ENCODE measurements at places on chromosomes 2 and 18.

DNA sequence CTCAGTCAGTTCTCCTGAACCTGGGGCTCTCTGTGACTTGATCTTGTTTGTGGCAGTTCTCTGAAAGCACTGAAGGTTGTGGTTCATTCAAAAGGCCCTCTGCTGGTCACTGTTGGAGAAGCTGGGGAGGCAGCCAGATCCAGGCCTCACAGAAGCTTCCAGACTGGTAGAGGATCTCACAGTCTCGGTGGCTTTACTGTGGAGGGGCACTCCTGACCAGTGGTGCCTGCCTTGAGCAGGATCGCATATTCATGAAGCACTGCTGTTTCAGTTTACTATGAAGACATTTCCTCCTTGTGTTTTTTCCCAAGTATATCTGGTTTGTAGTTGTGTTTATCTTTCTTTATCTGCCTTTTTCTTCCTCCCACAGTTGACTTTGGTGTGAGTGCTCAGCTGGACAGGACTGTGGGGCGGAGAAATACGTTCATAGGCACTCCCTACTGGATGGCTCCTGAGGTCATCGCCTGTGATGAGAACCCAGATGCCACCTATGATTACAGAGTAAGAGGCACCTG lies 133.9 kb downstream of the MAP4K4 start:
- DNase-seq: peak; percentile 67

- no peak for DNase-seq
Observed at GRCh38 chr2:38141501-38141900, 65.5 kb upstream of the CYP1B1 start.

- DNase-seq: peak; percentile 72
Observed at GRCh38 chr2:1605102-1606045, 138.9 kb downstream of the PXDN start.

DNA sequence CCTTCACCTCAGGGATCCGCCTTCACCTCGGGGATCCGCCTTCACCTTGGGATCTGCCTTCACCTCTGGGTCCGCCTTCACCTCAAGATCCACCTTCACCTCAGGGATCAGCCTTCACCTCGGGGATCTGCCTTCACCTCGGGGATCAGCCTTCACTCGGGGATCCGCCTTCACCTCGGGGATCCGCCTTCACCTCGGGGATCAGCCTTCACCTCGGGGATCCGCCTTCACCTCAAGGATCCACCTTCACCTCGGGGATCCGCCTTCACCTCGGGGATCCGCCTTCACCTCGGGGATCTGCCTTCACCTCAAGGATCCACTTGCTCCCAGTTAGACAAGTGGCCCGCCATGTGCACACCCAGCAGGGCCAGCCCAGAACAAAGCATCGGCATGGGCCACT lies 7.3 kb downstream of the KIF1A start:
- DNase-seq: no peak

- peak; percentile 100 for DNase-seq
Observed at GRCh38 chr2:170509452-170510193, 205.5 kb upstream of the SP5 start.

GRCh38 chr2:98487806-98488189 lies 43.1 kb downstream of the INPP4A start:
- DNase-seq: no peak

DNA sequence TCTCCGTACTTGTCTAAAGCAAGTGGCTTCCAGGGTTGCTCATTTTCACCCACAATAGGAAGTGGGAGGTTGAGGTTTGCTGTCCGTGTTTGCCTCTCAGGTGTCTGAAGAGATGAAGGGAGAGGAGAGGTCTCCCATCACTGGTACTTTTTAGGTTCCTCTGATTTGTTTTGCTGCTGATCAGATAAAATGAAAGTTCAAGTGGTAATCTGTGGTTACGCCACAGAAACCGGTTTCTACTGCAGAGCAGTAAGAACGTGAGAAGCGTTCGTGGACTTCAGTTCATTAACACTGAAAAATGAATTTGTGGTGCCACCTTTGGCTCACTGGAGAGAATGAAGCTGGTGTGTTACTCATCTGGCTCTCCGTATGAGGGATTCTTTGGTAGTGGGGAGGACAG lies 118.2 kb downstream of the GBX2 start:
- DNase-seq: no peak

DNA sequence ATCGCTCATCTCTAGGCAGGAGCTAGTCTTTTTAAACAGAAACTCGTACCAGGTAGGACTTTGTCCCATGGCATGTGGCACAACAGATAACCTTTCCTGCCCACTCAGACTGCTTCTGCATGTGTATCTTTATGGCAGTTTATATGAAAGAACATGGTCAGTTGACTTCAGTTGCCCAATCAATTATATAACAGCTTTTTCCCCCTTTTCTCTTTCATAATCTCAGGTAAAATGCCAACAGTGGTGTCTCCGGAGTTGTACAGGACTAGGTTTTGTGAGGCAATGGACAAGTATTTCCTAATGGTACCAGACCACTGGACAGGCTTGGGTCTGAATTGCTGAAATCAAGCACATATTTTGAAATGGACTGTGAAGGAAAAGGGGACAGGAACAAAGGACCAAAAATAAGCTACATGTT lies 51.6 kb upstream of the PTH2R start:
- no peak for DNase-seq

DNA sequence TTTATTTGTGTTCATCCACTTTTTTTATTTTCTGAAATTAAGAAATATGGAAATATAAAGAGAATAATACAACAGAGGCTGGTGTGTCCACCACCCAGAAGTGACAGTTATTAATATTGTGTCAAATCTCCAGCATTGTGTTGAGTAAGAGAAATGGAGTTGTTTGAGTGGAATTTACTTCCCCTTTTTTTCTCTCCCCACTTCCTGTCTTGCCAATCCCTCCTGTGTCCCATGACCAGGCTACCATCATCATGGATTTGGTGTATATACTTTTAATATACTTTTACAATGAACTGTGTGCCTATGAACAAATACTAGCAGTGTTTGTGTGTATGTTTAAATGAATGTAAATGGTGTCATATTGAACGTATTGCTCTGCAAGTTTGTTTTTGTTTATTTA lies 276.9 kb upstream of the SKOR2 start:
- DNase-seq: no peak

DNA sequence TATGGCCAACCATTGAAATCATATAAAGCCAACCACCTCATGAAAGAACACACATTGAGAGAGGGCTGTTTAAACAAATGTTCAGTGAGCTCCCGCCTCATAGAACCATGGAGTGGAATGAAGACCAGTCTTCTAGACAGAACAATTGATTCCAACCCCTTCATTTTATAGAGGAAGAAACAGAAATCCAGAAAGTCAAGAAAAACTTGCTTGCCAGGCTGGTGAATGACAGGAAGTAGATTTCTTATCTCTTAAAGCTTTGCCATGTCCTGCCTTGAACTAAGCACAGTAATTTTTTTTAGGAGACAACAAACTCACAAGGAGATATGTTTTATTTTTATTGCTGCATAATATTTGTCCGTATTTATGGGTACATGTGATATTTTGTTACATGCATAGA lies 16.5 kb upstream of the NRP2 start:
- no peak for DNase-seq

- peak; percentile 69 for DNase-seq
Observed at GRCh38 chr2:29405266-29405665, 290.1 kb downstream of the CLIP4 start.

- no peak for DNase-seq
Observed at GRCh38 chr2:3489764-3490115, 29.6 kb downstream of the ADI1 start.

DNA sequence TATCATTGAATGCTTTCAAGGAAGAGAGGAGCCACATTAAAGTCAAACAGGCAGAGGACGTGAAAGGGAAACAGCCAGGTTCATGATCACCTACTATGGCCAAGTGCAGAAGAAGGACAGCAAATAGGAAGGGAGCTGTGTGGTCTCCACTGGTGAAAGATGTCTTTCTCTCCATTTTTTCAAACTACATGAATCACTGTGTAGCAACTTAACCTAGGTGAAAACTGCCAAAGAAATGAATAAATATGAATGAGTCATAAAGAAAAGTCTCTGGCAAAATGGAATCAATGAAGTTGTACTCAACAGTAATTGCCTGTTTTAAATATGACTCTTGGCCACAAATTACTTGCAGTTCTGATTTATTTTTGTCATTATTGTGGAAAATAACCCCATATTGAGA lies 452.6 kb upstream of the PKDCC start:
- DNase-seq: peak; percentile 44

GRCh38 chr2:38409156-38410102 lies 32.4 kb upstream of the ATL2 start:
- no peak for DNase-seq

DNA sequence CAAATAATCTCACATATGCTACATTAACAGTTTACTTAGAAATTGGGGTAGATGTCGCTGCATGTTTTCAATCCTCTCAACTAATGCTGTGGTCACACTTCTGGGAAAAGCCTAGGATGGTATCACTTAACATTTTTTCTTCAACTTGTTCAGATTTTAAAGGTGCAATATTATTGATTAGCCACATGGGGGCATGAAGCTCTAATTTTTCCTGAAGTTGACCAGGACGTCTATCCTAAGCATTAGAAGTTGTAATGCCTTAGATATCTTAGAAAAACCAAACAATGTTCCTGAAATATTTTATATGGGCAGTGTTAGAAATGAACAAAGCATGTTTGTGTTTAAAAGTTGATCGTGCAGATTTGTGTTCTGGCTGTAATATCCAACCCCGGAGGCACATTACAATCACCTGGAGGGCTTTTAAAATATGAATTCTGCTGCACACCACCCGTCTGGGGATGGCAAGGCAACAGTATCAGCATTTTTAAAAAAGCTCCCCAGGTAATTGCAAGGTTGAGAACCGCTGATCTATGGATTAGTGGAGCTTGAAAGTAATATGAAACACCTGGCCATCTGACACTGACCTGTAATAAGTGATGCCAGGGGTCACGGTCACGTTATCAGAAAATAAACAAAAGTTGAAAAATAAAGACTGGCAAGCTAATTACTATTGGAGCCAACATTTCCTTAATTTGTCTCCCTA lies 100.5 kb upstream of the LMAN1 start:
- peak; percentile 60 for DNase-seq

DNA sequence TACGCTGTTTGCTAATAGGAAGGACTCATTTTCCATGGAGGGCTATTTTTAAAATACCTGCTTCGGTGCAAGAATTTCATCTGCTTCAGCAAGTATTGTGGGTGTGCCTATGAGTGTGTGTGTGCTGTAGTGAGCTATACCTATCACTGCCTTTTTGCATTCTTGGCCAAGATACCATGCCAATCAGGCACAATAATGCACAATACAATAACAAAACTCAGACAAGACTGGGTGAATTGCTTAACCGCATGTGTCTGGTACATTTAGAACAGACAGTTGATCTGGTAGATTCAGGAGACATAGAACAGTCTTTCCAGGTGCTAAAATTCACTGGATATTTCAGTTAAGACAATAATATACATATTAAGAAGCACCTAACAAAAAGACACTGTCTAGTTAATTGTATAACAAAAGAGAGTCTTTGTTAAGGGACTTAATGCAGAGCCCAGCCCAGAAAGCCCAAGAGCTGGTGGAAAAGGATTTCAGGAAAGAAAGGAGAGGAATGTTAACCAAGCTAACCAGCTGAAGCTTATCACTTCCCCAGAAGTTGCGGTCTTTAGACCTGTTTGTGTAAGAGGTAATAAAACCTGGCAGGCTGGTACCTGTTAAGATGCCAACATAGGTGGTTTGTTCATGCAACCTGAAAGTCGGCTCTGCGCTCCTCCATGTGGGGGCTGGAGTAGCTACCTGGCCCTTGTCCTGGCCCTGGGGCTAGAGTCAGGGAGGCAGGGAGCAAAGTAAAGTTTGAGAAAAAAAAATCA lies 153.3 kb upstream of the RBMS1 start:
- DNase-seq: no peak

GRCh38 chr18:51235009-51235789 lies 37.7 kb upstream of the MEX3C start:
- peak; percentile 1 for DNase-seq

GRCh38 chr2:31286961-31287550 lies 53.1 kb downstream of the EHD3 start:
- peak; percentile 12 for DNase-seq

DNA sequence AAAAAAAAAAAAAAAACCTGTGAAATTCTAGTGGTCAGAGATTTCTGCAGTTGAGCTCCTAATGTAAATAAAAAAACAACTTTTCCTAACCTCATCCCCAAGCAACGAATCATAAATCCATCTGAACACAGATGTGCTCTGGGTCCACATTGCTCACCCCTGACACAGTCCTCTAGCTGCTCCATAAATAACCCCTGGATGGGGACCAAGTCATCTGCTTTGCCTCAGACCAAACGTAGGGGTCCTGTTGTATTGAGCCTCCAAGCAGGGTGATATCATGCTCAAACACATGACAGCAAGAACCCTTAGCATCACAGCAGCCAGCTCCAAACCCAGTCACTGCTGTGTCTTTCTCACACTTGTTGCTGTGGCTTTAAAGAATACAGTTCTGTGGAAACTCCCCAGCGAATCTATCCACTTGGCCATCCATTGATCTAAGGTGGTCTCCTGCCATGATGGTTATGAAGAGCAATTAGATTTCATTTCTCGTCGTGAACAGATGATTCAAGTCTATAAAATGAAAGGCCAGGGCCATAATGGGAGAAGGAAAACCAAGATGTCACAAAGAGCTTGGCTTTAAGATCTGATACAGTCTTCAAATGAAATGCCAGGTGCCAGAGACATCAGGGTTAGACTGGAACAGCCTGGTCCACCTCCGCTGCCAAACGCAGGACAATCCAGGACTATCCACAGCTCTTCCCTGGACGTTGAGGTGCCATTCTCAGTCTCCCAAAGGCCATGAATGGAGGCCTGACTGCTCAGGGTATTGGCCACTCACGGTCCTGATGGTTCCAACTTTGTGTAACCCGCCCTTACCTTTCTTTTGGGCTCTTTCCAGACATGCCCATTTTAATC lies 39.0 kb downstream of the TBC1D8 start:
- DNase-seq: peak; percentile 88

GRCh38 chr18:70627182-70627802 lies 338.4 kb downstream of the SOCS6 start:
- DNase-seq: no peak

- peak; percentile 3 for DNase-seq
Observed at GRCh38 chr2:43879261-43879660, 40.5 kb downstream of the ABCG8 start.

- peak; percentile 90 for DNase-seq
Observed at GRCh38 chr2:237156031-237156856, 70.6 kb downstream of the COPS8 start.

- peak; percentile 82 for DNase-seq
Observed at GRCh38 chr2:54520687-54521086, 64.6 kb downstream of the SPTBN1 start.

DNA sequence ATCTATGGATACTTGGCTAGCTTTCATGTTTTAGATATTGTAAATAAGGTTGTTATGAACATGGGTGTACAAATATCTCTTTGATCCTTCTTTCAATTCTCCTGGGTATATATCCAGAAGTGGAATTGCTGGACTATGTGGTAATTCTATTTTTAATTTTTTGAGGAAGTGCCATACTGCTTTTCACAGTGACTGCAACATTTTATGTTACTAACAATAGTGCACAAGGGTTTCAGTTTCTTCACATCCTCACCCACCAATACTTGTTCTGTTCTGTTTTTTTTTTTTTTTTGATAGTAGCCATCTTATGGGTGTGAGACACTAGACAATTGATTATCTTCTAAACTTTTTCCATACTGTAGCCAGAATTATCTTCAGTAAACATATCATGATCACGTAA lies 17.3 kb upstream of the NEUROD1 start:
- DNase-seq: no peak
